Stimulated activated CD8-positive, alpha-beta memory T cell treated with anti-CD3 and anti-CD28 coated beads, Interleukin-2, amount 100 ng/mL, for 48 hours (primary cell): ENCODE measurements at places on chromosomes 12 and 14.
A peak's percentile ranks its signal among the peaks of the same experiment; 100 is the strongest.

DNA sequence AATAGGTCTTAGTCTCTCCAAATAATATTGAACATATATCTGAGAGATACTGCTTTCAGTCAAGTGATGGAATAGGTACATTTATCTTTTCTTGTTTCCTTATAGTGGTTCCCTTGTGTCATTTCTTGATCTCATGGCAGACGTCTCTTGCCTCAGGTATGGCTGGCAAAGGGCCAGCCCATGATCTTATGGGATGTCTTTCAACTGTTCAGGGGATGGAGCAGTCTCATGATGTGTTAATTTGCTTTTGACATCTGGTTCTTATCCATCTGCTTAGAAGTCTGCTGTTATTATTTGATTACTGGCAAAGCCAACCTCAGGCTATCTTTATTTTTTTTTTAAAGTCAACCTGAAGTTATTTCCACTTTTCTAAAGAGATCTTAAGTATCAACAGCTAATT lies 262.9 kb downstream of the TMEM117 start:
- no peak for DNase-seq

DNA sequence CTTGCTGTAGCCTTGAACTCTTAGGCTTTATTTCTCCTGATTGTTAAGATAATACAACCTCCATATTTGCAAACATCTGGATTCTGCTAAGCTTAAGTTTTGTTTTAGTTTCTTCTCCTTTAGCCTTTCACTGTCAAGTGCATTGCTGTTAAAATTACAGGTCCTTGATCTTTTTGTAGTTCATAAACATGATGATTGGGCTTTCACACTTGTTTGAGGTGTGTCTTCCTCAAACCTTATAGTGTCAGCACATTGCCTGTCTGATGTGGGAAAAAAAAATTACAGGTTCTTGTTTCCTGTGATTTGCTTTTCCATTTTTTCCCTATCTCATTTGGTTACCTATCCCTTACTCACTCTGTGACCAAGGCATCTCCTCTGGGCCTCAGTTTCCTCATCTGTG lies 59.2 kb downstream of the BICDL1 start:
- no peak for DNase-seq

DNA sequence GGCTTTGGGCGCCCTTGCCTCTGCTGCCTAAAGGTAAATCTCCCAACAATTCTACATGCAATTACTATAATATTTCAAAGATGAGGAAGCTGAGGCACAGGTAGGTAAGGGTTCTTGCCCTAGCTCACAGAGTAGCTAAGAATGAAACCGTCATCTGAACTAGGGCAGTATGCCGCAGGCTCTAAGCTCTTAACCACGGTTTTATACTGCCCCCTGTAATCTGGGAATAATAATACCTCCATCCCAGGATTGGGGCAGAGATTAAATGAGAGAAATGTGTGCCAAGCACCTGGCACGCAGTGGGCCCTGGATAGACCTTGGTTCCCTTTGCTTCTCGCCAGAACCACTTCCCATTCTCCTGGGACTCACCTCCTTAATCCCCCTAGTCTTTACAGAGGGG lies 1.5 kb upstream of the HRK start:
- no peak for DNase-seq

- DNase-seq, result no peak
Observed at GRCh38 chr12:115370650-115371049, 686.7 kb upstream of the TBX3 start.

DNA sequence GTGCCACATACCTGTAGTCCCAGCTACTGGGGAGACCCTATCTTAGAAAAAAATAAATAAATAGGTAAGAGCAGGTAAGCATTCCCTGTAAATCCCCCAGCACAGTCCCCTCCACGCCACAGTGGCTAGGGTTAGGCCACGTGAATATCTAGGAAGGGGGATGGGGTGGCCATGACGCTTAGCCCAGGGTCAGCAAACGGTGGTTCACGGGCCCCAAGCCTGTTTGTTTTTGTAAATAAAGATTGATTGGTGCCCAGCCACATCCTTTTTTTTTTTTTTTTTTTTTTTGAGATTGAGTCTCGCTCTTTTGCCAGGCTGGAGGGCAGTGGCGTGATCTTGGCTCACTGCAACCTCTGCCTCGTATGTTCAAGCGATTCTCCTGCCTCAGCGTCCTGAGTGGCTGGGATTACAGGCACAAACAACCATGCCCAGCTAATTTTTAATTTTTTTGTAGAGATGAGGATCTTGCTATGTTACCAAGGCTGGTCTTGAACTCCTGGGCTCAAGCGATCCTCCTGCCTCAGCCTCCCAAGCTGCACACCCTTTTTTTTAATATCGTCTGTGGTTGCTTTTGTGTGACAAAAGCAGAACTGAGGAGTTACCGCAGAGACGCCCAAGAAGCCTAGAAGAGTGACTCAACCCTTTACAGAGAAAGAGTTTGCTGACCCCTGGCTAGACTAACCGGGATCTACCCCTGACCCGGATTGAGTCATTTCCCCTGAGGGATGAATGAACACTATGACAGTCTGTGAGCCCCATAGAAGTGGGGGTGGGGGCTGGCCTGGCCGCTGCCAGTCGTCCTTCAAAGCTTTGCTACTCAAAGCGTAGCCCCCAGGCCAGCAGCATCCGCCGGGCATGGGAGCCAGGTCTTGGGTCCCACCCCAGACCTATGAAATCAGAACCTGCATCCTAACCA lies 113.7 kb upstream of the NCOR2 start:
- no peak for DNase-seq

DNA sequence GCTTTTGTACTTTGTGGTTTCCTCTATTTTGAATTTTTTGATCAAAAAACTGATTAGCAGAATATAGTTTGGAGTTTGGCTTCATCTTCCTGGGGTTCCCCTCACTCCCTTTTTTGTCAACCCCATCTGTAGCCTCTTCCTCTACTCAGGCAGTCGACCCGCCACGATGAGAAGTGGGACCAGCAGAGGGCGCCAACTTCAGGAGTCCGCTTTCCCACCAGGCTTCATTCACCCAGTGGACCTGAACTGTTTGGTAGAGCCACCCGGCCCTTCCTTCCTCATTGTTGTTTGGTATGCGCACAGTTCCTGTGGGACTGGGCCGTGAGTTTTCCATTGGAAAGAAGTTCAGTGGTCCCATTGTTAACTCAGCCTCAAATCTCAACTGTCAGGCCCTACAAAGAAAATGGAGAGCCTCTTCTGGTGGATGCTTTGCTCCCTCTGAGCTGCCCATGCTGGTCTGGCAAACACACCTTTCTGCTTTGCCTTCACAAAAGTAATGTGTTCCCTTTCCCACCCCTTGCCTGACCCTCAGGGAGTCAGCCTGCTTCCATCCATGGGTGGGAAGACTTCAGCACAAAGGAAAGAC lies 21.7 kb downstream of the TMBIM6 start:
- DNase-seq, result peak; percentile 71

GRCh38 chr12:57765003-57765697 lies 1.7 kb downstream of the CYP27B1 start:
- DNase-seq, result peak; percentile 42

- no peak for DNase-seq
Observed at GRCh38 chr14:44941591-44941990, 20.2 kb downstream of the KLHL28 start.

DNA sequence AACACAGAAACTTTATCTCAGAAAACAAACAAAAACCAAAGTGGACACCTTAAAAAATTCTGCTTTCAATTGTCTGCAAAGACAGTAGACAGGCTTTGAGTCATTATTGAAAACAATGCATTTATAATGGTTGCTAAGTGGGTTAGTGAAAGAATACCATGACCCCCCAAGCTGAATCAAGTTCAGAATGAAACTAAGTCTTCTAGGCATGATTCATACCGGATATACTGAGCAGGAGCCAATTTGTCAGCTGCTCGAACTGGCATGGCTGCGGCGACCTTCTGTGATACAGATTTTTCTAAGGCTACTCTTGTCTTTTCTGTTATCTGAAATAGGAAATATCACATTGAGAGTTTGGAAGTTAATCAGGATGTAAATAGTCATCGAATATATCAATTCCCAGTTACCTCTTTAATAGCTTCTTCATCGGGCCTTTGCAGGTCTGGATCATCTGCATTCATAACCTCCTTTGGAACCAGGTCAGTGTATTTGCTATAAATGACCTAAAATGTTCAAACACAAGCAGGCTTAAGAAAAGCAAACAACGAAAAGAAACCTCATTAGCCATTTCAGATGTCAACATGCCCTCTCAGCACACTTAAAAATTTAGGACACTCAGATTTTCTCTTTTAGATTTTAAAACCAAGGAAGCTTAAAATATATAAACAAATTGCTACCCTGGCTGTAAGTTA lies 22.3 kb downstream of the SNW1 start:
- no peak for DNase-seq

DNA sequence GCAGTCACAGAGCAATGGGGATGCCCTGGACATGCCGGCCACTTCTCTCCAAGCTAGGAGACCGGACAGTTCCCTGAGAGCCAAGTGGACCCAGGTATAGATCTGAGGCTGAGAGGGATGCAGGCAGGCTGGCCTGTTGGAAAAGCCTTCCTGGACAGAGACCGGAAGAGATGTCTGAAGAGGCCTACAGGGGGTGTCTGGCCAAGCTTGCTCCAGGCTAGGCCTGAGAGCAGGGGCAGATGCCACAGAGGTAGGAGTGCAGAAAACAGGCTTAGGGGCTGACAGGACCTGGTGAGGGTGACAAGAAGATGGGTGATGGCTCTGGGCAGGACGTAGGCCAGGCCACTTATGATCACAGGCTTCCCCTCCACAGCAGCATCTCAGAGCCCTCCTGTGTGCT lies 30.2 kb downstream of the ARL6IP4 start:
- no peak for DNase-seq

DNA sequence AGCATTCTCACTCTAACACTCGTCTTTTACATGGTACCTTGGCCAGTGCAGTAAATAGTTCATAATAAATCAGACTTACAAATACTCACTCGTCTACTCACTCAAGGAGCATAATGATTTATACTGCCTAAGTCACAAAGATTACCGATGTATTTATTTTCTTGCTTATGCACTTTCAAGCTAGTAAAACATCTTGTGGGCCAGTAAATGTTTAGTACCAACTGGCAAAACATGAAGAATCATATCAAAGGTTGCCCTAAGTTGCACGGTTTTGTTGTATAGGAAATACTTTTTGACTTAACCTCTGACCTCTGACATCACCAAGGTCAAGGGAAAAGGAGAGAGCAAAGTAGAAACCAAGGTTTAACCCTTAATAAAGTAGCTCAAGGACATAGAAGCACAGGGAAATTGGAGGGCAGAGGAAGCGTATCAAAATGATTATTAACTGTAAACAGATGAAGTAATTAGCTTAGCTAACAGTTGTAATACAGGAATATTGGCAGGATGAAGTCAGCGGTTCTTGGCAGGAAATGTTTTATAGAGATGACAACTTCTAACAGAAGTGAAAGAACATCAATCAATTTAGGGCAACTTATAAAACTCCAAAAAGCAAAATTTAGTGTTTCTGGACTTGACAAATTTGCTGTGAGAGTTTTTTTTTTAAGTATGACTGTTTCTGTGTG lies 131.9 kb downstream of the HMGA2 start:
- DNase-seq, result no peak

- no peak for DNase-seq
Observed at GRCh38 chr14:103318750-103319419, 15.2 kb upstream of the EIF5 start.

GRCh38 chr12:56001487-56002100 lies 4.5 kb downstream of the SUOX start:
- no peak for DNase-seq

- no peak for DNase-seq
Observed at GRCh38 chr12:56152756-56153677, 630 bp downstream of the MYL6B start.

DNA sequence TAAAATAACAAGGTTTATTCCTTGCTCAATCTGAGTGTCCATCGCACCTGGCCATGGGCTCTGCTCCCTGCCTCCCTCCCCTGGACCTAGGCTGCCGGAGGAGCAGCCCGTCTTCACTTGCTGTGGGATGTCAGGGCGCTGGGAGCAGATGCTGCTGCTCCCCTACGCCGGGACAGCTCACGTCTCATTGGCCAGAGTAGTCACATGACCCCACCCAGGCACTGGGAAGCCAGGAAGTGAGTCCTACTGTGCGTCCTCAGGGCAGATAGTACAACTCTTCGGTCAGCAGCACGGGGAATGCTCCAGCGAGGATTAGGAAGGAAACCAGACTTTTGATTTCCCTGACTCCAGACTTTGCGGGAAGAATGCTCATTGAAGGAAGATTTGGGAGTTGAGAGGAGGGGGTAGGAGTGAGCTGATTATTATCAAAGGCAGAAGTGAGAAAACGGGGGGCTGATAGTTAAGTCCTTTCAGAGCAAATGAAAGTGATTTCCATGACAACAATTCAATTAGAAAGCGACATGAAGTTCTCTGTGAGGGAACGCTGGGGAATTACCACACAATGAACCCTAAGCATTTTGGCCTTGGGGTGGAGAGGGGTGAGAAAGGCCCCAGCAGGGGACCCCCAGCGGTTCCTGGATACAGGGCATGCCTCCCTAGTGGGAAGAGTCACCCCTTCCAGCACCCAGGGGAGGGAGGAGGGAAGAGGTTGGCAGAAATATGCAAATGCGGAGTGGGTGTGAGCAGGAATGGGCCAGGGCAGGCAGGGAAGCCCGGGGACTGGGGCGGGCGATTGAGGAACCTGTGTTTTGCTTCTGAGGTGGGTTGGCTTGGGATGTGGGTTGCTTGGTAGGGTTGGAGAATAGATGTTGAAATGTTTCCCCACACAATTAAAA lies 215.5 kb downstream of the AACS start:
- no peak for DNase-seq

DNA sequence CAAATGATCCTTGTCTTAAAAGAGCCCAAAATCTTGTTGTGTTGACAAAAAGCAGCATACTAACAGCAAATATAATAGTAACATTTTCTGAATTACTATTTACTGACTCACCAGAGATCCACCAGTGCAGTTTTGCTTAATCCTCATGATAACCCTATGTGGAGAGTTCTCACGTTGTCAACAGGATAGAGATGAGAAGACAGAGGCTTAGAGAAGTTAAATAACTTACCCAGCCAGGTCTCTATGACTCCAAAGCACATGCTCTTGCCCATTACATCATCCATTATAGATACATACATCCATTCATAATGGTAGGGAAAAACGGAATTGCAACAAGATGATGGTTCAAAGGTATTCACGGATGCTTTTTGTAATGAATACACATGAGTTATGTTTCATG lies 111.9 kb downstream of the PAX9 start:
- no peak for DNase-seq

- DNase-seq, result no peak
Observed at GRCh38 chr12:109178532-109178931, 62.1 kb downstream of the ACACB start.

- no peak for DNase-seq
Observed at GRCh38 chr14:48876806-48877340, 709.3 kb downstream of the RPS29 start.
